ENCODE measurements at places on chromosomes 2 and 18.
A peak's percentile ranks its signal among the peaks of the same experiment; 100 is the strongest.

- peak; percentile 38 for DNase-seq
Observed at GRCh38 chr2:191607096-191607495, 70.8 kb upstream of the NABP1 start.

DNA sequence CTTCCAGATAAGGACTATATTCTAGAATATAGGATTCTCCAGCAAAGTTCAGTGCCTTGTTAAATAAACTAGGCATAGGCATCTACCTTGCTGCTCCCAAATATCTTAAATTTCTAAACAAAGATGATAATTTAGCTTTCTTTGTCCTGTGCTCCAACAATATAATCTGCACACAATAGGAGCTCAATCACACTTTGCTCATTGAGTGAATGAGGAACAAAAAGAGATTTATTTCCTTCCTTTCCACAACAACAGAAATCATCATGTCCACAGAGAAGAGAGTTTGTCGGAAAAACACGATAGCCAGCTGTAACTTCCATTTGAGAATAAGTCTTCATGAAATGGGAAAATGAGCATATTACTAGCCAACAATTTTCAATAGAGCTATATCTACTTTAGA, 256.7 kb downstream of the TCF4 start:
- DNase-seq, result no peak

GRCh38 chr2:188600536-188601210, 309.0 kb downstream of the GULP1 start:
- no peak for DNase-seq

- peak; percentile 54 for DNase-seq
Observed at GRCh38 chr2:197097578-197098366, 171.3 kb upstream of the PGAP1 start.

GRCh38 chr18:67969458-67969857, 452.9 kb upstream of the DSEL start:
- DNase-seq, result no peak

GRCh38 chr2:226030788-226031646, 631.5 kb downstream of the NYAP2 start:
- peak; percentile 42 for DNase-seq

Data from mammary epithelial cell (primary cell).